Stimulated activated CD8-positive, alpha-beta memory T cell treated with anti-CD3 and anti-CD28 coated beads, Interleukin-4, amount 100 ng/mL, for 4 hours (primary cell): ENCODE measurements at places on chromosomes 4 and X.

GRCh38 chr4:82429728-82430192 is 502 bp downstream of the HNRNPDL start:
- no peak for DNase-seq

- DNase-seq, result no peak
Observed at GRCh38 chrX:4547213-4547836, 833.9 kb upstream of the PRKX start.

DNA sequence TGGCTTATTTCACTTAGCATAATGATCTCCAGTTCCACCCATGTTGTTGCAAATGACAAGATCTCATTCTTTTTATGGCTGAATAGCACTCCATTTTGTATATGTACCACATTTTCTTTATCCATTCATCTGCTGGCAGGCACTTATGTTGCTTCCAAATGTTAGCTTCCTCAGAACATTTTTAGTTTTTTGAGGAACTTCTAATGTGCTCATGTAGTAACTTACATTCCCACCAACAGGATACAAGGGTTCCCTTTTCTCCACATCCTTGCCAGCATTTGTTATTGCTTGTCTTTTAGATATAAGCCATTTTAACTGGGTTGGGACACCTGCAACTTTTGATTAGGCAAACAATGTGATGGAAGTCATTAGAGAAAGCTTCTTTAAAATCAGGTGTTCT is 454.2 kb downstream of the NLGN4X start:
- DNase-seq, result no peak

- no peak for DNase-seq
Observed at GRCh38 chr4:22686141-22686540, 6.6 kb upstream of the GBA3 start.

DNA sequence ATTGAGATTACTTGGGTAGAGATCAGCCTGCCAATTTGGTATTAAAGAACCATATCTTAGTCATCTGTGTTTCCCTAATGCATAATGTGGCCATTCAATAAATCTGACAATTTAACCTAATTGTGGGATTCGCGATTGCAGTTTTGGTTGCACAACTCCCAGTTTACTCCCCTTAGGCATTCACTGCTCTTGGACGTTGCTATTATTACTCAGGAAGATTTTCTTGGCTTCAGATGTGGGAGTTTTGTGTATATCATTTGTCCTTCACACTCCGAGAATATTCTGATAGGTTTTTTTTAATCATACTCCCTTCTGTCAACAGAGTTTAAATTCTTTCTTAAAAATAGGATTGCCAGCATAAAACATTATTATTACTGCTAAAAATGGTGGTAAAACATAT is 22.0 kb upstream of the TRPC3 start:
- no peak for DNase-seq

- no peak for DNase-seq
Observed at GRCh38 chr4:106775636-106776035, 260.5 kb downstream of the DKK2 start.

GRCh38 chrX:53305219-53305995 is 24.0 kb upstream of the IQSEC2 start:
- no peak for DNase-seq

- DNase-seq, result no peak
Observed at GRCh38 chrX:41491267-41492004, 44.3 kb downstream of the NYX start.

DNA sequence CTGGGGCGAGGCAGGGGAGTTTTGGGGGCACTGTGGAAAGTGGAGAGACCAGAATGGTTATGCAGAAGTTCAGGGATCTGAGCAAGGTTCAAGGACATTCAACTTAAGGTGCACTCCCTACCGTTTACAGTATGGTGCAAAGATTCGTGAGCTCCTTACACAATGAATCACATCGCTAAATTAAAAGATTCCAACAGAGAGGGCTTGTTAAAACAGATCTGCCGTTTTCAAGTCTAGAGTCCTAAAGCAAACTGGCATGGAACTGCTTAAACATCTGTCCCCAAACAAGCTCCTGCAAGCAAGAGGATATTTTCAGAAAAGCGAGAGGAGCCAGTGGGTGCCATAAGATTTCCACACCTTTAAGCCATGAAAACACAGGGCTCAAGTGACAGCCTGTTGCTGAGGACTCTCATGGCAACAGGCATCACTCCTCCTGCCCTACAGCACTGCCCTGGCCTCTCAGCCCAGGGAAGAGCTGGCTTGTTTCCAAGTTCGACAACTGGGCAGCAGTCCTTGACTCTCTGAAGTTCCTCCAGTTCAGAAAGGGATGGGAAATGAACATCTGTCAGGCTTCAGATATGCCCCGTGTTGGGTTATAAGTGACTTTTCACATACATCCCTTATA is 10.0 kb downstream of the FAM184B start:
- no peak for DNase-seq

DNA sequence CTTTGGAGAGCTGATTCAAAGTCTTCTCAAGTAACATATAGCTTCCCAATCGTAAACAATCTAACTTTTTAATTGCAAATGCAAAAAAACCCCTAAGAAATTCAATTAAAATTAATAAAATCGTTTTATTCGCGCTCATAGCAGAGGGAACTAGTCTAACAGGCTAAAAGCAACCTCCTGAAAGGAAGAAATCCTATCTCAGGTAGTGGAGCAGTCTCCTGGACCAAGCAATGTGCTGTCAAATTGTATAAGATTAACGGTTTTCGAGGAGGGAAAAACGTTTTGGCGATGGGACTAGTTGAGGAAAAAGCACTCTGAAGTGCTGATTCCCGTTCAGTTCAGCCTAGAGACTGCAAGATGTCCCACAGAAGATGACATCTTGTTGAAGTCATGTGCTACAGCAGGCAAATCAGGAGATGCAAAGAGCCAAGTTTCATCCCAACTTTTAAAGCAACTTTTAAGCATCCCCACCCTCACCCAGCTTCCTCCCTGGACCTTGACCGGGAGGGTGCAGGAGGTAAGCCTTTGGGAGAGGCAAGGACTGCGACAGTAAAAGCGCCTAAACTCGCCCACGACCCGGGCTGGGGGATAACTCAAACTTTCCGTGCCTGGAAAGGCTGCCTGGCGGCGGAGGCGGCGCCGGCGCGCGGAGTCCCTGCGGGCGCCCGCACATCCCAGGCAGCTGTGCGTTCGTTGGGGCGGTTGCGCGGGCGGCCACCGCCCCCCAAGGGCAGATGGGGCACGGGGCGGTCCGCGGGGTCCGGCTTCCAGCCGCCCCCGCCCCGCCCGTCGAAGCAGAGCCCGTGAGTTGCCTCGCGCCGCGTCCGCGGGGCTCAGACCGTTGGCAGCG is 784 bp downstream of the MAP7D3 start:
- DNase-seq, result peak; percentile 25

DNA sequence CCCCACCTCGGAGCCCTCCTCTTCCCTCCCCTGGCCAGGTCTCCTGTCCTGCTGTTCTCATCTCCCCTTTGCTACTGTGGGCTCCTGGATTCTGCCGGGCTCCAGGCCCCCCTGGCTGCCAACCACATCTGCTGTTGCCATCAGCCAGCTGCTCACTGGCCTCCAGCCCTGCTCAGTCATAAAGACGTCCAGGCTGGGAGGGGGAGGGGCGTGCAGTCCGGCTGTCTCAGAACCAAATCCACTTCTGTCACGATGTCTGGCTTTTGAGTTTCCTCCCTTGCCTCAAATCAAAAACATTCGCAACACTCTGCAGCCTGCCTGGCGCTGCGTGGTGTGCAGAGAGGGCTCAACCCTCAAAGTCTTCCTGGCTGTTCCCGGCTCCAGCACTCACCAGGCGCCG is 7.1 kb downstream of the RASL11B start:
- no peak for DNase-seq

DNA sequence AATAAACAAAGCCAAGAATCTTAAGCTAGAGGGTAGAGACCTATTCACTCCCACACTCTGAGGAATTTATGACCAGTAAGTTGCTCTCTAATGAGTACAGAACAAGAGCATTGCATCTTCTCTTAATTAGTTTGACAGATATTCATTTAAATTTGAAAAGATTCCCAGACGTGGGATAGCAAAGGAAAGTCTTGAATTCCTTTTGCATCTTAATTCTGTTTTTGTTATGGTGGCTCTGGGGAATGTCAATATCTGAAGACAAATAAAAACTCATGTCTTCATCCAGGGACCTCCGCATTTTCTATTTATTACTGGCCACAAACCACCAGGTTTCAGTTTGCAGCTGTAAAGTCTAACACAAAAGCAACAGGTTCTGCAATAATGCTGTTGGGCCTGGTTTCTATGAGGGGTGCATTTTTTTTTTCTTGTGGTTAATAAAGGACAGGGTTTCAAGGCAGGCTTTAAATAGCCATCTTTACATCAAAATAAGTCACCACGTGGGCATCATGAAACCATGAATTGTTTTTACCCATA is 172.3 kb downstream of the SHROOM3 start:
- DNase-seq, result no peak

DNA sequence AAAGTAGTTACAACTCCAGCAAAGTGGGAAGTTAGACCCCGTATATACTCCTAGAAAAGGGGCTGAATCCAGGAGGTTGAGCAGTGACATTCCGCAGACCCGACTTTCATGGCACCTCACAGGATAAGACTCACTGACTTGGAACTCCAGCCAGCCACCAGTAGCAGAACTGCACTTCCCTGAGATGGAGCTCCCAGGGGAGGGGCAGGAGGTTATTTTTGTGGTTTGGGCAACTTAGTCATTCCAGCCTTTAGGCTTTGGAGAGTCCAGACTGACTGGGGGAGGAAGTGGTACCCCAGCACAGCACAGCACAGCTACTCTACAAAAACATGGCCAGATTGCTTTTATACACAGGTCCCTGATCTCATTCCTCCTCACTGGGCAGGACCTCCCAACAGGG is 319.1 kb downstream of the PCDH19 start:
- no peak for DNase-seq

DNA sequence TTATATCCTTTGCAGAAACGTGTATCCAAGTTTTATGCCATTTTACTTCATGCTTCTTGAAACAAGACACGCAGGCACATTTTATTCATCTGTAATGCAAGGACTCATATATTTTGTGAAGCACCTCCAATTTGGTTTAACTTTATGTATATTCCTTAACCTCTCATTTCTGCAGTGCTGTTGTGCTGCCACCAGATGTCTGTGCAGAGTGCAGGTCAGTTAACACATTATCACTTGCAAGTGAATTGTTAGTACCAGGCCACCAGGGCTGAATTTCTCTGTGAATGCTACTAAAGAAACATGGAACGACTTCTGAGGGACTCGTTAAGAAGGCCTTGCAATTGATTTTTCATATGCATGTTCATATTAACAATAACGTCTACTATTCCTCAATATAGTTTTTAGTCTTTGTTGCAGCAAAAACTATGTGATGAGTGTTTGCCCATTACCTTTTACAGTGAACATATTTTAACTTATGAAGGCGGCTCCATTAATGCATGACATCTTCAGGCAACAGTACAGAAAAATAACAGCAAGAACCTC is 770.3 kb downstream of the NLGN4X start:
- no peak for DNase-seq

DNA sequence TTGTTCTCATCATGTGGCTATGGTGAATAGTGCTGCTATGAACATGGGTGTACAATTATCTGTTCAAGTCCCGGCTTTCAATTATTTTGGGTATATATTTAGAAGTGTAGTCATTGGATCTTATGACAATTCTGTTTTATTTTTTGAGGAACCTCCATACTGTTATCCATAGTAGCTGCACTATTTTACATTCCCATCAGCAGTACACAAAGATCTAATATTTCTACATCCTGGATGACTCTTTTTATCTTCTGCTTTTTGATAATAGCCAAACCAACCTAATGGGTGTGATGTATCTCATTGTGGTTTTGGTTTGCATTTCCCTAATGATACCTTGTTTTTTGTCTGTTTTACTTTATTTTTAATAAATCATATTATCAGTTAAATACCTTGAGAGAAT is 12.9 kb upstream of the IL13RA1 start:
- no peak for DNase-seq

- no peak for DNase-seq
Observed at GRCh38 chr4:158807691-158808090, 38.9 kb downstream of the FNIP2 start.

- DNase-seq, result no peak
Observed at GRCh38 chr4:38866973-38867477, 581 bp upstream of the FAM114A1 start.

DNA sequence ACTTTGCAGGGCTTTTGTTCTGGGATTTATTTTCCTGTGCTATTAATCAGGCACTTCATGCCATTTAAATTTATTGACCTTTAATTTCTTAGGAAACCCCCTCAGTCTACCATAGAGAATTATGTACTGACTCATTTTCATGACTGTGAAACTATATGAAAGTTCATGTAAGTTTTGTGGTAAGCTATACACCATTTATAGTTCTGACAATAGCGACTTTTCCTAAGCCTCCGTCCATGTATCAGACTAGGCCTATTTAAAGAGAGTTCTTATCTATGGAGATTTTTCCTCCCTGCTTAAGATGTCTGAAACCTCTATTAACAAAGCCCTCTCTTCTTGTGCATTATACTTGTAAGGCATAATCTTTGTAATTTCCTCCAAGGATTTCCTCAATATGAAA is 111.6 kb downstream of the AFF2 start:
- DNase-seq, result no peak

DNA sequence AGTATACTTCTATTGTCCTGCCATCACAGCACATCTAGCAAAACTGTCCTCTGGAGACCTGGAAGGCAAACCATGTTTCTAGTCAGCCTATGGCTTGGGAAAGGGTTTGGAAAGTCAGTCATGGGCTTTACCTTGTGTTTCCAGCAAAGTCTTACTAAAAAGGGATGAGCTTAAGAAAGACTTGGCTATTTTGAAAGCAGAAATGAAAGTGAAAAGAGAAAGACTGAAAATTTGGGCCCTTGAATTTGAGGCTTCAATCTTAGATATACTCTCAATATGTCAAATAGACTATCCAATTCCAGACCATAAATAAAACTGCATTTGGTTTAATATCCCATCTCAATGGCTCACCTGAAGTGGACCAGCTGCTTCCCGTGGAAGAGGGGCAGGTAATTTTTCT is 127.9 kb downstream of the ZNF330 start:
- DNase-seq, result no peak

DNA sequence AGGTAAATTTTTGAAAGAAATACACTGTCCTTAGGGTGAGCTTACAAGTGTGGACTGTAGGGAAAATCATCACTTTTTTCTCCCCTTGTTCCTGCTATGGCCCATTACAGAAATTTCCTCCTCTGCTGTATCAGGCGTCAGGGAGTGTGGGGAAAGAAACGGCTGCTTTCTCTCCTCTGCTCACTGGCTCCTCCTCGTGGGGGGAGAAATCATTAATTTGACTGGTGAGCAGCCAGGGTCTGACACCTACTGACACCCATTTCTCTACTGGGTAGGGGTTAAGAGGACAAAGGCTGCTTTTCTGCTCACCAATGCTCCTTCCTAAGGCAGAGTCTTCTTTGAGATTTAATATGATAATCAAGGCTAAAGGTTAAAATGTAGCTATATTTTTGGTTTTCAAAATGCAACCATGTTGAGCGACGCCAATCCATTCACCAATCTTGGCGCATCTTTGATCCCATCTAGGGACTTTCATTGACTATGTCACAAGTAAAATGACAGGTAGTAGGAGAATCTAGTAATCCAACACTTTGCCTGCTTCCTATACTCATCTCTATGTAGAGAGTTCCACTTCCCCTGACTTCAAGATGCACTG is 25.1 kb downstream of the SETD7 start:
- peak; percentile 42 for DNase-seq

GRCh38 chr4:181046809-181047208 is 1196.4 kb upstream of the TENM3 start:
- DNase-seq, result no peak

- DNase-seq, result no peak
Observed at GRCh38 chrX:149467461-149467860, 37.6 kb downstream of the IDS start.
